ENCODE measurements at places on chromosomes 12 and 14. TPM values are rescaled to one million over a fixed set of nuclear protein-coding genes. Genes with fewer than 3 reads are reported as not detected.

GRCh38 chr12:31324845-31325523, 966 bp downstream of the SINHCAF start:
- DNase-seq, result peak; percentile 58

DNA sequence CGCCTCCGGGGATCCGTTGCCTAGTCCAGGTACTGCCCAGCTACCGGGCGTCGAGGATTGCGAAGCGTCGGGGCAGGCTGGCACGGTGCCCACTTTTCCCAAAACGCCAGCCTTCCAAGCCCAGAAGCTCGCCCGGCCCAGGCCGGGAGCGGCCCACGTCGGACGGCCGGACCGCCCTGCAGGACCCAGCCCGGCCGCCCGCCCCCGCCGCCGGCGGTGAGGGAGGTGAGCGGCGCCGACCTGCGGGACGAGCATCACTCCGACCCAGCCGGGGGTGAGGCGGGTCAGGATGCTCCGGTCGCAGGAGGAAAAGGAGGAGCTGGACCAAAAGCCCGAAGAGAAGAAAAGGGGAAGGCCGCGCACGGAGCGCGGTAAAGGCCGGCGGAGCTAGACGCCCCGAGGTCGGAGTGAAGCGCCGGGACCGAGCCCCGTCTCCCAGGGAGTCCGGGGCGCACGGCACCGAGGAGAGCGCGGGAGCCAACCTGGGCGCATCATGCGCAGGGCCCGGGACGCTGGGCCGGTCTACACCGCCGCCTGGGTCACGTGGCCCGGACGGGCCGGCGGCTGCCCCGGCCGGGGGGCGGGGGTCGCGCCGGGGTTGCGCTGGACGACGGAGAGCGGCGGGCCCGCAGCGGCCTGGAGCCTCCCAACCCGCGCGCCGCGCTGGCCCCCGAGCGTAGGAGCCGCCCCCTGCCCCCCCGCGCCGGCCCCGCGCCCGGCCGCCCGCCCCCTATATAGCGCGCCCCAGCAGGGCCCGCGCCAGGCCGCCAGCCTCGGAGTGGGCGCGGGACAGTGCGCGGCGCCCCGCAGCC, at the start of gene AQP5:
AQP5 (plus strand) TSS at position 762 of the 812 bp plus-strand sequence. CDS start 146 bp downstream, outside the sequence.
- no peak for DNase-seq

GRCh38 chr12:123595729-123596128, 6.2 kb upstream of the DDX55 start:
- DNase-seq, result no peak

DNA sequence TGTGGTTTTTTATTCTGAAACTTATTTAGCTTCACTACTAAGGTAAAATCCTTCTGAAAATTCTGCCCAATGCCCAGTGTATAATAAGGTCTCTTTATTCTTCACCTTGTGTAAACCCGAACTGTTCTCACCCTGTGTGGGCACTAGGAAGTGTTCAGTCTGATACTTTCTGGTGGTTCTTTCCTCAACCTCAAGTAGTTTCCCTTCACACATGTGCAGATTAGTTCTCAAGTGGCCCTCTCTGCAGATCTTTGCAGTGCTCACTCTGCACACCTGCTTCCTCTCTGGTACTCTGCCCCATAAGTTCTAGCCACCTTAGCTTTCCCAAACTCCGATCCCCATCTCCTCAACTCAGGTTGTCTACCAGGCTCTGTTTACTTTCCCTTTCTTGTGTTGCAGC, 61.6 kb downstream of the RAD51B start:
- DNase-seq, result no peak

DNA sequence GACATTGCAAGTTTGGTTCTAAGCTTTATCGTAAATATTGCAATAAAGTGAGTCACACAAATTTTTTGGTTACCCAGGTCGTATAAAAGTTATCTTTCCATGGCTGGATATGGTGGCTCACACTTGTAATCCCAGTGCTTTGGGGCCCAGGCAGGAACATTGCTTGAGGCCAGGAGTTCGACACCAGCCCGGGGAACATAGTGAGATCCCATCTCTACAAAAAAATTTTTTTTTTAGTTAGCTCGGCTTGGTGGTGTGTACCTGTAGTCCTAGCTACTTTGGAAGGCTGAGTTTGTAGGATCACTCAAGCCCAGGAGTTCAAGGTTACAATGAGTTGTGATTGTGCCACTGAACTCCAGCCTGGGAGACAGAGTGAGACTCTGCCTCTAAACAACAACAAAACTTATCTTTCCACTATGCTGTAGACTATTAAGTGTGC, 24.4 kb downstream of the PRORP start:
- DNase-seq, result no peak

DNA sequence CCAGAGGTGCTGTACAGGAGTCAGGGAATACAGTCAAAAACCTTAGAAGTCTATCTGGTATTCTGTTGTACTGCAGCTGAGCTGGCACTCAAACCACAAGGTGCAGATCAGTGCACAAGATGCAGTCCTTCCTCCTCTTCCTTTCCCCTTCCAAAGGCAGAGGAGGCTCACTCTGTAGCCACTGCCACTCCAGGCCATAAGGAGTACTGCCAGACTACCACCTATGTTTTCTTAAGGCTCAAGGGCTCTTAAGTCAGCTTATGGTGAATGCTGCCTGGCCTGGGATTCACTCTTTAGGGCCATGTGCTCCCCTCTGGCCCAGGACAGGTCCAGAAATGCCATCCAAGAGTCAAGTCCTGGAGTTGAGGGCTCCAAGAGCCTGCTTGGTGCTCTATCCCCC, 200.3 kb downstream of the CRADD start:
- DNase-seq, result no peak

GRCh38 chr14:101206556-101206955, 303.0 kb upstream of the RTL1 start:
- DNase-seq, result no peak

DNA sequence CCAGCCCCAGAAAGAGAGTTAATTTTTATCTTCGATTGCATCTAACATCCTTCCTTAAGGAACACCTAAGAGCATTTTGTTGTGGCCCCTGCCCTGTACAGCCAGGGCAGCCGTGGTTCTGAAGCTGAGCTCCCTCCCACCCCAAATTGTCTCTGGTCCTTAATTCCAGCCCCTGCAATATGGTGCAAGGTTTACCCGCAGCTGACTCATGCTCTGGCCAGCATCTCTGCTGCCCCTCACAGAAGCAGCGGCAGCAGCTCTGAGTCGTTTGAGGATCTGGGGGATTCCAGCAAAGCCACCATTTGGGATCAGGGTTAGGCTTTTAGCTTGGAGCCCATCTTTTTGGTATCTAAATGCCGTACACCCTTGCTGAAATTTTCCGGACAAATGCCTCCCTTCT, 3.3 kb downstream of the DLK1 start:
- DNase-seq, result no peak

- DNase-seq, result peak; percentile 36
These were observed 2.5 kb downstream of the DUSP6 start for GRCh38 chr12:89349814-89350213.

GRCh38 chr14:101760138-101761011, 1.1 kb upstream of the PPP2R5C start:
- DNase-seq, result peak; percentile 98

DNA sequence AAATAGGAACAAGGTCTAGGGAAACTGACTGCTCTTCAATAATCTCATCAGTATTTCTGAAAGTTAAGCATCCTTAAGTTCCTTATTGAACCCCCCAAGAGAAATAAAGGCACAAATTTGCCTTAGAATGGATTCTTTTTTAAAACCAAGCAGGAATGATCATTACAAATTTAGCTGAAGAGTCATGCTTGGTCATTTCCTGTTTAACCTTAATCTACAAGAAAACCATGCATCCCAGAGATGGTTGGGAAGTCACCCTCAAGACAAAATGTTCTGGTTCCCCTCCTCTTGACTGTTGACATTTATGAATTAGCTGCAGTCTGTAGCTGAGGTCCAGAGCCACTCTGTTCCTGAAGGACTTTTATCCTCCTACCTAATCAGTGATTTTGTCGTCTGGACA, 291.8 kb upstream of the G2E3 start:
- no peak for DNase-seq

- no peak for DNase-seq
These were observed 91.6 kb downstream of the LRRC74A start for GRCh38 chr14:76917745-76918255.

- DNase-seq, result peak; percentile 75
These were observed 645 bp downstream of the FOXA1 start for GRCh38 chr14:37594238-37594970.

- no peak for DNase-seq
These were observed 16.9 kb upstream of the BLTP3B start for GRCh38 chr12:100159391-100160104.

DNA sequence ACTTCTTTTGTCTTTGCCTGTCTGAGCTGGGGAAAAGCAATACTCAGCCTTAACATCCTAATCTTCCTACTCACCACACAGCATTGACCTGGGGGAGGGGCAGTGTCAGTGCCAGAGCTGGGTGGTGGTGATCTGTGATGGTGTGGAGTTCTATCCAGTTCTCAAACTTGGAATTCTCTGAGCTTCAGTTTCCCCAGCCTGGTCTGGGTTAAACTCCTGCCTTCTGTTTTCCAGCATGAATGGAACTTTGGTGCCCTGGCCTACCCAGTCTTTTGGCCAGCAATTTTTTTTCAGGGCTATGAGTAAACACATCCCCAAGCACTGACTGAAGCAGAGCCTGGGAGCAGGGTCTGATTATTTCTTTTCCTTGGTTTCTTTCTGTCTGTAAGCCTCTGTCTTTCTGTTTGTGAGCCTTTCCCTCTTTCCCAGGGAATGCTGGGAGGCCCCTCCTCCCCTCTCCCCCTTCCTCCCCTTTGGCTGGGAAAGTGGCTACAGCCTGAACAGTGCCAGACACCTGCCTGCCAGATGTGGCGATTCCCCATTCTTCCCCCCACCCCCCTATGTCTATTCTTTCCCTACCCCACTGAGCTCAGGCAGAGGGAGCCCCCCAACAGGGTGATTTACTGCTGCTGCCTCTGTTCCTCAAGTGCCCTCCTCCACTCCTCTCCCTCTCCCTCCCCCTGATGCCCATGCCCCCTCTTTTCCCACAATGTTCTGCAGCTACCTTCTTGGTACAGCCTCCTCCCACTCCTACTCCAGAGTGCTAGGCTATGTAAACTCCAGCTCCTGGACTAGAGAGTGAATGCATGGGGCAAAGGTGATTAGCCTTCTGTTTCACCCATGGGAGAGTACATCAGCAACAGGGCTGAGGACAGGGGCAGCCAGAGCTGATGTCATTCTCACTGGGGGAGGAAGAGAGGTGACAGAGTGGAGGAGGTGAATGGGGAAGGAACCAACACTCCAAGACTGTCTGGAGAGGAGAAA, 11.1 kb downstream of the GPR84 start:
- DNase-seq, result no peak

DNA sequence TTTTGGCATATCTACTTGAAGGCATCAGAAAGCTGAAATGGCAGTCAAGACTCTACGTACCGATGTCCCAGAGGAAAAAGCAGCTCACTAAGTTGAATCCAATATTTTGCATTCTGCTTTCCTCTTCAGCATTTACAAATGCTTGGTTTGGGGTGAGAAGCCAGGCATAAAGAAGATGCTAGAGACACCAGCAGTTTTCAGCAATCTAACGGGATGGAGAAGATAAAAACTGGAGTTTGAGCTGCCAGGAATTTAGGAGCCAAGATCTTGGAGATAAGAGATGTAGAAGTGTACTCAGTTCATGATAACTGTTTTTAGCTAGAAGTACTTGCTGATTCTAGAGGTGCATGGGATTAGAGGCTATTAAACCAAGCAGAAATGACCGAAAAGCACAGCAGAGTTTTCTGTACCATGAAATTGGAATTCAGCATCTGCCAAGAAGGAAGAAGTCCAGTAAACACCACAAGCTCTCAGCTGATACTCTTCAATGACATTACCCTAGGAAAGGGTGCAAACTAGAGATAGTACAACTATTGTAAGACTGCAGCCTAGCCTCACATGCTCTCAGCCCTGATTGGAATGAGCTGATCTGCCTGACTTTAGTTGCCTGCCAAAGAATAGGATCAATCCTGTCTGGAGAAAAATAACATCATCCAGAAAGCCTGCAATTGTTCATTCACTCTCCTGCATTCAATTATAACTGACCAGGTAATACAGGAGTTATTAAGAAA, 7.4 kb upstream of the ALDH1L2 start:
- DNase-seq, result no peak

- DNase-seq, result peak; percentile 68
These were observed 10.0 kb upstream of the CLEC7A start for GRCh38 chr12:10140001-10140400.

GRCh38 chr14:102317564-102318248, 1.8 kb upstream of the ZNF839 start:
- peak; percentile 16 for DNase-seq

GRCh38 chr14:38078393-38078792, 129.3 kb upstream of the SSTR1 start:
- DNase-seq, result no peak

GRCh38 chr12:51855586-51856428, 7.3 kb upstream of the FIGNL2 start:
- peak; percentile 65 for DNase-seq

GRCh38 chr12:120821878-120822277, 82.3 kb downstream of the SPPL3 start:
- peak; percentile 60 for DNase-seq

- DNase-seq, result no peak
These were observed 972 bp downstream of the PTGDR start for GRCh38 chr14:52268279-52269061.

DNA sequence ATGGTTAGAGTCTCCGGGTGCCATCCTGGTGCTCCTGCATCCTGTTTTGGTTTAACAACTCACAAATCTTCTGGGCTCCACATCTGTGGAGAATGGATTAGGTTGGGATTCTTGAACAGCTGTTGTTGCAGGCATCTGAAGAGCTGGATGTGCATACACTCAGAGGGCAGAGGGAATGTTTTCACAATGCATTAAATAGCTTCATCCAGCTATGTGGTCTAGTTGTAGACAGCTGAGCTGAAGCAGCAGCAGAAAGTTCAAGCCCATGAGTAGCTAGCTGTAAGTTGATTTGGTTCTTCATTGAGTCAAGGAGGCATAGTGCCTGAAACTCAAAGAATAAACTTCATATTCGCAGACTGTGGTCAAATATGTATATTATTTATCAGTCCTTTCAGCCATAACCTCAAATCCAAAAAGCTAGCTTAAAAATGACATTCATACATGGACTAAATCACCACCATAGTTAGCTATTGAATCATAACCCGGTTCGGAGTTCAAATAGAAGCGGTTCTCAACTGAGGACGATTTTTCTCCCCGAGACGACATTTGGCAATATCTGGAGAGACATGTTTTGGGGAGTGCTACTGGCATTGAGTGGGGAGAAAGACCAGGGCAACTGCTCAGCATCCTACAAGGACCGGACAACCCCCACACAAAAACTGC, 858 bp upstream of the ANKRD13A start:
- DNase-seq, result peak; percentile 52

PLD4 gene
- 2.4 TPM for total RNA-seq

RHOJ gene
- total RNA-seq, result 4.8 TPM

FOXN4 gene
- 1.9 TPM for total RNA-seq

TSHR gene
- total RNA-seq, result 13.0 TPM

LALBA gene
- not detected for total RNA-seq

OR4Q2 gene
- 1.4 TPM for total RNA-seq

SERPINA10 gene
- total RNA-seq, result 1.2 TPM

NGB gene
- not detected for total RNA-seq

OTX2 gene
- 3.4 TPM for total RNA-seq

BCL11B gene
- total RNA-seq, result 2.6 TPM

TAS2R13 gene
- 5.3 TPM for total RNA-seq

FZD10 gene
- total RNA-seq, result 1.7 TPM

TPPP2 gene
- not detected for total RNA-seq

All from umbilical cord (tissue), 2 donors.